ENCODE measurements at places on chromosomes 6 and 20.

DNA sequence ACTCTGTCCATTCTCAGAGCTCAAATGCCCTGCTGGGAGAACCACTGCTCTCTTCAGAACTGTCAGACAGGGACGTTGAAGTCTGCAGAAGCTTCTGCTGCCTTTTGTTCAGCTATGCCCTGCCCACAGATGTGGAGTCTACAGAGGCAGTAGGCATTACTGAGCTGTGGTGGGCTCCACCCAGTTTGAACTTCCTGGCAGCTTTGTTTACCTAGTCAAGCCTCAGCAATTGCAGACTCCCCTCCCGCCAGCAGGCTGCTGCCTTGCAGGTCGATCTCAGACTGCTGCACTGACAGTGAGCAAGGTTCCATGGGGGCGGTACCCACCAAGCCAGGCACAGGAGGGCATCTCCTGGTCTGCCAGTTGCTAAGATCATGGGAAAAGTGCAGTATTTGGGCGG is 21.8 kb upstream of the UFL1 start:
- DNase-seq = no peak

DNA sequence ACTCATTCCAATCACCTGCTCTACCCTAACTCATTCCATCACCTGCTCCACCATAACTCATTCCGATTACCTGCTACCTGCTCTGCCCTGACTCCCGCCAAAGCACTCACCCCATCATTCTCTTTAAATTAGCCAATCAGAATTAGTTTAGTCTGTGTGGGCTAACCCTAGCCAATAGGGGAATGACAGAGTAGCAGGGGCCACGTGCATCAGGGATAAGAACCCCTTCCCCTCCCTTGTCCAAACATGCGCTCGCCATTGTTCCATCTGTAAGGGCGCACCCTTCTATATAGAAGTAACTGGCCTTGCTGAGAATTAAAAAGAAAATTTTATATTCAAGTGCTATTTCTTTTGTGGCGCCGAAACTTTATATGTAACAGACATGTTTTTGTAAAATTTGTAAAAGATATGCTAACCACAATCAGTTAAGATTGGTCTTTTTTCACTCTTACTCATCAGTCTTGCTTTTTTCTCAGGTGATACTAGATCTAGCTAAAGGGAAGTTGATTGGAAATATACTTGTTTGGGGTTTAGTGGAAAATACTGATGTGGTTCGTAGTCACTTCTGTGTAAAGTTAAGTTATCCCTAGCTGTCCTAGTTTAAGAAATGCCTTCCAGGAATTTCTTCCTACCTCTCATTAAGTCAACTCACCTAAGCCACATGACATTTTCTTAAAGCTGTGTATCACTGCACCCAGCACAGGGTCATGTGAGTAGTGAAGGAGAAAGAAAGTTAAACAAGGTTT is 16.5 kb downstream of the RTN4IP1 start:
- no peak for DNase-seq

DNA sequence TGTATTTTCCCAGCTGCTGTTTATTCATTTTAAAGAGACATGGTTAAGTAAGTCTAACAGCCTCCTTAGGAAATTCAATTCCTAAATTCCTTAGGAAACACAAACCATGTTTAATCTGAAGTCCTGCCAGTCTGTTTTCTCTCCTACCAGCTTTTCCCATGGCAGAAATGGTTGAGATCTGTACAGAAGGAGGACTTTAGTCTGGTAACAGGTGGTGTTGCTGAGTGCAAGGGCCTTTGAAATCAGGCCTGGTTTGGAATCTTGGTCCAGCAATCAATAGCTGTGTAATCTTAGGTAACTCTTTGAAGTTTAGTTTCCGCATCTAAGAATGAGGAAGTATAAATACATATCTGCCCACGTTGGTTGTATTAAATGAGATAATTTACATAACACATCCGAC is 232.5 kb downstream of the LAMA2 start:
- no peak for DNase-seq

- DNase-seq = no peak
Measured at GRCh38 chr6:144394210-144394609, 109.1 kb downstream of the UTRN start.

GRCh38 chr6:21529431-21529830 is 64.1 kb upstream of the SOX4 start:
- no peak for DNase-seq

DNA sequence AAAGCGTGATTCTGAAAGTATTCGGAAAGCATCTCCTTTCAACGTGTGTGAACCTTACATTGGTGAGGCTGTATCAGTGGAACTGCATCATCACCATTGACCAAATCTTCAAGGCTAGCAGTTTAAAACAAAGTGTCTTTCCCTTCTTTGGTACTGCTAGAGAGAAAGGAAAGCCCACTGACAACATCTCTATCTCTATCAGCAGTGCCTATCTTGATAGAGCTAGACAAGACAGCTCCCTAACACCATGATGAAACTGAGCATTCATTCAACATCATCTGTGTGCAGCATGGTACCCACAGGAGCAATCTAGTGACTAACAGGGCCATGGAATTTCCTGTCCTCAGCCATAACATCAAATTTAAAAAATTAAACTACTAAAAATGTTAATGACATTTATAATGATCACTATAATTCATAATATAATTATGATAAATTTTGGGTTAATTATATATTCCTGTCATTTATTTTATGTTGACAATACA is 31.5 kb upstream of the EDN1 start:
- DNase-seq = no peak

DNA sequence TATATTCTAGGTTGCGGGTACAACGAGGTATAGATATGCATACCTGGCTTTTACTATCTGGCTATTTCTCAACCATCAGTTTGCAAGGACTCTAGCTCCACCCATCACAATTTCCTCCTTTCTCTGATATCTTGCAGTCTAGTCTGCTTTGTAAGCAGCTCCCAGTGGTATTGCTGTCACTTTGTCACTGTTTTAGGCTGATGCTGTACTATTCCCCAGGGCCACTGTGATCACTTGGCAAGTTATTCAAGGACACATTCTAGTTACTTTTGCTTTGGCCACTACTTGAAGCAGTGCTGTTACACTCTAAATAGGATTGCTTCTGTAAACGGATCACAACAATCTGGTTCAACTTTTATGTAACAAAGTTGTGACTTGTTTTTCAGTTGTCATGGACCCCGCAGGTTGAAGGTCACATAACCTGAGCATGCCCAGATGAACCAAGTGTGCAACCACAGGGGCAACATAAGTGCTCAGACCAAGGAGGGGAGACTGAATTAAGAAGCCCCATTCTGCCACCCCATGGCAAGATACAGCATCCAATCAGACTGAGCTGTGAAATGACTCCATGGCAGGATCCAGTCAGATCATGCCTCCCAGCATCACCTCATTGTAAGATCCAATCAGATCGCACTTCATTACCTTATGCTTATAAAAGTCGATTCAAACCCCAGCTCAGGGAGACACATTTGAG is 588.4 kb upstream of the CITED2 start:
- DNase-seq = no peak

GRCh38 chr6:110485491-110485890 is 9.1 kb upstream of the SLC22A16 start:
- no peak for DNase-seq

DNA sequence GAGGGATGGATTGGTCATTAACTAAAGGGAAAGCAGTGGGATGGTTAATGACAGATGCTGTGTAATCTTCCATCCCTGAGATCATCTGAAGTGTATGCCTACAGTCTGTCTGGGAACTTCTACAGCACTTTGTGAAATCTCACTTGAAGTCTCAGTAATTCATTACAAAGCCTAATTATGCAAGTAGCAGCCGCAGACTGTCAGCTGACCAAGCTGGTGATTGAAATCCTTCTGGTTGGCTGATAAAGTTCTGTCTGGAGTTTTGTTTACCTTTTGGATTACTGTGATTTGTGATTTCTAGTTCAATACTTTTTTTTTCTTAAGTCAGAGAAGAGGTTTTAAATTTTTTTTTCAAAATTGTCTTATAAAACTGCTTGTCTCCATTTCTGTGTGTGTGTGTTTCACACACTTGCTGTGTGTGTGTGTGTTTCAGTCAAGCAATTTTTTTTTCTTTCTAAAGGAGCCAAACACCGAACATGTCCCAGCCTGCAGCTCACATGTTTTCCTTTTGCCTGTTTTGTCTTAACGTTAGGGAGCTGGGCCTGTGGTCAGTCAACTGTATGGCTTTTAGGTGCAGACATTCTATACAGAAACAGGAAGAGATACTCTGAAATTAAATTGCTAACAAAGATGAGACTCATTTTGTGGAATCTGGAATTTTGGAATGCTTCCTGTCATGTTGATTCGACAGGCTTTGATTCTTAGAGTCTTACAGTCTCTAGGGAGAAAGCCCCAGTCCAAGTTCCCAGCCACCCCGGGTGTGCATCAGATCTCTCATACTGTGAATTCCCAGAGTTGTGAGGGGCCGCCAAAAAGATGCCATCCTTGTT is 28.5 kb upstream of the ADGRF4 start:
- DNase-seq = no peak

- DNase-seq = no peak
Measured at GRCh38 chr6:63529498-63529897, 42.8 kb upstream of the LOC128125822 start.

DNA sequence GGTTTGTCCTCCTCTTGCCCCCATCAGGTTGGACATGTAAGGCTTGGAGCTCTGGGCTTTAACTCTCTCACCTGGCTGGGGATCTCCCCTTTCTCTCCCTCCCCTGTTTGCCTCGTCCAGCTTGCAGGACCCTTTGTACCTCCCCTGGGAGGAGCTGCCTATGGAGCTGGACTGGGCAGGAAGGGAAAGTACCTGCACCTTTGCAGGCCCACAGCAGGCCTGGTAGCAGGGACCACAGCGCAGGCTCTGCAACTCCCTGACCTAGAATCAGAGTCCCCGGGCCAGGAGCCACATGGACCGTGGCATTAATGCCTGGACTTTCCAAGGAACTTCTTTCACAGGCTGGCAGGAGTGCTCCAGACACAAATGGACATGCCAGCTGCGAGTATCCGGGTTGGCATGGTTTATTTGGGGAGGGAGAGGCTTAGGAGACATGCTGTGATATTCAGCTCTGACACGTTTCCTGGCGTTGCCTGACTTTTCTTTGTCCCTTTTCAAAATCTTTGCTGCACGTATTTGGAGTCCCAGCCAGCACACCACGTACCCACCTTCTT is 268.5 kb upstream of the EXOC2 start:
- DNase-seq = no peak

DNA sequence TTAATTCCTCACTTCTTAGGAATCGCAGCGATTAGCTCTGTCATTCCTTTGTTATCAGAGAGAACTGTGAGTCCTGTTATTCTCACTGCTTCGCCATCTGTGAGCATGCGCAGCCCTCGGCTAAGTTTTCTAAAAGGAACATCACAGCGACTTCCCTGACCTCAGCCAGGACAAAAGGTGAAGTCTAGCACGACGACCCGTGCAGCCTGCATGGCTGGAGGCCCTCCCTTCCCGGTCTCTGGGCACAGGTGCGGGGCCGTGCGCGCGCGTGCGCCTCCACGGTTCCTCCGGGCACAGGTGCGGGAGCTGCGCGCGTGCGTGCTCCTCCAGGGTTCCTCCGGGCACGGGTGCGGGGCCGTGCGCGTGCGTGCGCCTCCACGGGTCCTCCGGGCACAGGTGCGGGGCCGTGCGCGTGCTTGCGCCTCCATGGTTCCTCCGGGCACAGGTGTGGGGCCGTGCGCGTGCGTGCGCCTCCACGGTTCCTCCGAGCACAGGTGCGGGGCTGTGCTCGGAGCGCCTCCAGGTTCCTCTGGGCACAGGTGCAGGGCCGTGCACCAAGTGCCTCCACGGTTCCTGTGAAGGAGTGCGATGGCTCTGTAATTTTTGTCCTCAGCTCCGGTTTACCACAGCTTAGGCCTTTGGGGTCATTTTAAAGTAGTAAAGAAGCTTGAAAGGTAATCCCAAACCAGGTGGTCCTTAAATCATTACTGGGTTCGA is 212.3 kb downstream of the ERMARD start:
- no peak for DNase-seq

DNA sequence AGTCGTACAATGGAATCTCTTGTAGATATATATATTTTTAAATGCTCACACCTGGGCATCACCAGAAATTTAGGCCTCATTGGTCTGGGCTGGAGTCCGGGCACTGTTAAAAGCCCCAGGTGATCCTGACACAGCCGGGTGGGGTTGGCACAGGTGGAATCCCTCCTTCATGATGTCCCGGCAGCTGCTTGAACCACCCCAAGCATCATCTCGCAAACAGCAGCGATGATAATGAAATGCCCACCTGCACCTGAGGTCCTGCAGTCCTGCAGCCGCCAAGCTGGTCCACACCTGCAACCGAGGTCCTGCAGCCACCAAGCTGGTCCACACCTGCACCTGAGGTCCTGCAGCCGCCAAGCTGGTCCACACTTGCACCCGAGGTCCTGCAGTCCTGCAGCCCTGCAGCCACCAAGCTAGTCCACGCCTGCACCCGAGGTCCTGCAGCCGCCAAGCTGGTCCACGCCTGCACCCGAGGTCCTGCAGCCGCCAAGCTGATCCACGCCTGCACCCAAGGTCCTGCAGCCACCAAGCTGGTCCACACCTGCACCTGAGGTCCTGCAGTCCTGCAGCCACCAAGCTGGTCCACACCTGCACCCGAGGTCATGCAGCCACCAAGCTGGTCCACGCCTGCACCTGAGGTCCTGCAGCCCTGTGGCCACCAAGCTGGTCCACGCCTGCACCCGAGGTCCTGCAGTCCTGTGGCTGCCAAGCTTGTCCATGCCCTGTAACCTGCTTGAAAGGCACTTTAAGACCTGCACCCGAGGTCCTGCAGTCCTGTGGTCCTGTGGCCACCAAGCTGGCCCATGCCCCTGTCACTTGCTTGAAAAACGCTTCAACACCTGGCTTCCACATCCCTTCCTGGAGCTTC is 261.2 kb downstream of the DLL1 start:
- DNase-seq = no peak

DNA sequence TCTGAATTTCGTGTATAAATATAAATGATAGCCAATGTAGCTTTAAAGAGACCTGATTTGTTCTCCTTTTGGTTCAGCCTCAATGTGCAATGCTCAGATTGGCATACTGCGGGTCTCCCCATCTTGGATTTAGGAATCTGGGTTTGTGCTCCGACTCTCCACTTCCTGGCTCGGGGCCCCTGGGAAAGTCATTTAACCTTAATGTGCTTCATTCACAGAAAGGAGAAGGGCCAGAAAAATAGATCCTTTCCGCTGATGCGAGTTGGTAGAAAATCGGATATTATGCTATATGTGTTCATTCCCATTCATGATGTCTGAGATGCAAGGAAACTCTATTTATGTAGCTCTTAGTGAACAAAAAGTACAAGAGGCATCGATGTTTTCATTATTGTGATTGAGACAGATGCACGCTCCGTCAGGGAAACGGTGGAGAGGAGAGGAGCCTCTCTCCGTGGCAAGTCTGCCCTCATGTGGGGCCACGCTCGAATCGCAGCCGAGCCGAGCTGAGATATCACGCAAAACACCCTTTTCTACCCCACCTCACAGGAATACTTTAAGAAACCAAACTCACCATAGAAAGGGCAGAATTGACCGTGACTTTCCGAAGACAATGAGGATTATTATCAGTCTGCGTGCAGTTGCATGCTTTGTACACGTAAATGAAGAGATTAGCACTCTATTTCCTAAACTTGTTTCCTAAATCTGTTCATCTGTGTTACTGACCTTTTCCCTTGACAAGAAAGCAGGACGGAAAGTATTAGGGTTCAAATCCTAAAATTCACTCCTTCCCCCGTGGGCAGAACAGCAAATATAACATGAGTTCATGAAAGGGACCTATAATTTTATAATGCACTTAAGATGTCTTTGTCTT is 136.6 kb downstream of the COL9A1 start:
- peak; percentile 61 for DNase-seq
